SJSA1 (cell line): ENCODE measurements at places on chromosomes 2 and 18. TPM values are rescaled to one million over a fixed set of nuclear protein-coding genes. Genes with fewer than 3 reads are reported as not detected.

HOXD11 gene
- total RNA-seq: not detected in 2 replicates

UGT1A5 gene
- total RNA-seq: not detected in 2 replicates

GDF7 gene
- 0.03 TPM in 1 of 2 replicates, not detected in the other for total RNA-seq

ALPP gene
- 0.45 TPM in 1 of 2 replicates, not detected in the other for total RNA-seq

GTF2A1L gene
- 0.11 TPM in 1 of 2 replicates, not detected in the other for total RNA-seq

PRR30 gene
- not detected in 2 replicates for total RNA-seq

ARHGEF33 gene
- not detected in 2 replicates for total RNA-seq

UCN gene
- 0.21 and 6.8 TPM in 2 replicates for total RNA-seq

CSRNP3 gene
- not detected in 2 replicates for total RNA-seq

MAPK4 gene
- total RNA-seq: not detected in 2 replicates
